Trophoblast cell (in vitro differentiated cells and primary cell): ENCODE measurements at places on chromosomes 5 and 9.

DNA sequence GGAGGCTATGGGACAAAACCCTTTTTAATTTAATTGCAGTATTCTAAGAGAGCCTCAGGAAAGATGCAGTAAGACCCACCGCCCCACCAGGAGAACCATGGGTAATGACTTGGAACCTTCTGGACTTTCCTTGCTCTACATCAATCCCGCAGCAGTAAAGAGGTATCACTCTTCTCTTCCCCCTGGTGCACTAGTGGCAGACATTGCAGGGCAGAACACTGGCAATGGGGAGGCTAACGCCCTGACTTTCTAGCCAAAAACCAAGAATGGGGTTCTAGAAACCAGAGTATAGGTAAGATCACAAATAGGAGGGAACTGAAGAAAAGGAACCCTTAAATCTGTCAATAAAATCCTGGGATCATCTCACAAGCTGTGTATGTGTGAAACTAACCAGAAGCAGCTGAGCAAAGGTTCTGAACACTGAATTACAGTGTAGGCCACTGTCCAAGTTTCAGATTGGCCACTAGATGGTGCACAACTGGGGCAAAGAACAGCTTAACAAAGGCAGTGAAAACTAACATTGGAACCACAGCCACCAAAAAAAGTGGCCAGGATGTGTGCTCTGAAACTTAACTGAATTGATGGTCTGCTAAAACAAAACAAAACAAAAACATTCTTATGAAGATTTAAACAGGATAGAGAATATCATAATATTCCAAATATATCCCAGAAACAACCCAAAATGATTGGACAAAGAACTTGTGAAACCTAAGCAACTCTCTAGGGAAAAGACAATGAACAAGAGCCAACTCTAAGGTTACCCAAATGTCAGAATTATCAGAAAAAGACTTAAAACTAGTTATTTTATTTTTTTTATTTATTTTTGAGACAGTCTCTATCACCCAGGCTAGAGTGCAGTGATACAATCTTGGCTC is 6.6 kb upstream of the FAM151B start:
- no peaks in the 10 kb centered on the region for H3K27me3 ChIP-seq
- H3K36me3 ChIP-seq = peaks cover 2% of the 10 kb centered on the region
- DNase-seq = peak; percentile 30
- H3K4me1 ChIP-seq = no peaks in the 10 kb centered on the region

GRCh38 chr9:113535756-113536155 is 72.2 kb downstream of the RGS3 start:
- H3K4me1 ChIP-seq = peaks cover 20% of the 10 kb centered on the region
- H3K27me3 ChIP-seq = no peaks in the 10 kb centered on the region
- H3K4me3 ChIP-seq = no peak overlapping the region
- H3K27ac ChIP-seq = peak overlapping the region; percentile 2
- no peaks in the 10 kb centered on the region for H3K36me3 ChIP-seq

DNA sequence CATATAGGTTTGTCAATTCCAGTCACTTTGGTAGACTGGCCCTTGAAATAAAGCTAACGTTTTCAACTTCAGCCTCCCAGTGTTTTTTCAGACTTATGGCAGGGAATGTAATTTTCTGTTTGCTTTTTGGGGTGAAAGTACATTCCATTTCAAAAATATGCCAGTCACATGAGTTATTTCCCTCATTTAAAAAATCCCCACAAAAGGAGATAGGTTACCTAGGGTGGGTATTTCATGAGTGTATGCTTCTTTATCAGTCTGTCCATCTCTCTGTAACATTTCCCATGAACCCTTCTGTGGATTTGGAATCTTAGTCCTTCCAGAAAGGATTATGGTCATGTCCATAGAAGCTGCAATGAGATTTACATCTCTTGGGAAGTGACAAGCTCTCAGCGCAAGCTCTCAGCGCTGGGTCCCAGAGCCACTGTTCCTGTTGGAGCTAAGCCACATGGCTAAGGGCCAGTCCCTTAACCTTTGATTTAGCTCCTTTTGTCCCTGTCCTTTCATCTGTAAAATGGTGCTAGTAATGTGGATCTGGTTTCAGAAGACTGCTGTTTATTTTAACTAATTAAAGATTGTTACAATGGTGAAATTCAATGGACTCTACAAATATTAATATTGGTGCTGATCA is 294.9 kb downstream of the NR3C1 start:
- H3K27me3 ChIP-seq = no peaks in the 10 kb centered on the region
- H3K27ac ChIP-seq = no peak overlapping the region
- H3K4me3 ChIP-seq = no peak overlapping the region
- H3K4me1 ChIP-seq = no peaks in the 10 kb centered on the region
- no peak for DNase-seq
- H3K36me3 ChIP-seq = no peaks in the 10 kb centered on the region

GRCh38 chr5:79529110-79529509 is 15.2 kb upstream of the HOMER1 start:
- DNase-seq = no peak
- H3K36me3 ChIP-seq = no peaks in the 10 kb centered on the region
- no peaks in the 10 kb centered on the region for H3K4me1 ChIP-seq
- no peak overlapping the region for H3K27ac ChIP-seq
- H3K27me3 ChIP-seq = no peaks in the 10 kb centered on the region

DNA sequence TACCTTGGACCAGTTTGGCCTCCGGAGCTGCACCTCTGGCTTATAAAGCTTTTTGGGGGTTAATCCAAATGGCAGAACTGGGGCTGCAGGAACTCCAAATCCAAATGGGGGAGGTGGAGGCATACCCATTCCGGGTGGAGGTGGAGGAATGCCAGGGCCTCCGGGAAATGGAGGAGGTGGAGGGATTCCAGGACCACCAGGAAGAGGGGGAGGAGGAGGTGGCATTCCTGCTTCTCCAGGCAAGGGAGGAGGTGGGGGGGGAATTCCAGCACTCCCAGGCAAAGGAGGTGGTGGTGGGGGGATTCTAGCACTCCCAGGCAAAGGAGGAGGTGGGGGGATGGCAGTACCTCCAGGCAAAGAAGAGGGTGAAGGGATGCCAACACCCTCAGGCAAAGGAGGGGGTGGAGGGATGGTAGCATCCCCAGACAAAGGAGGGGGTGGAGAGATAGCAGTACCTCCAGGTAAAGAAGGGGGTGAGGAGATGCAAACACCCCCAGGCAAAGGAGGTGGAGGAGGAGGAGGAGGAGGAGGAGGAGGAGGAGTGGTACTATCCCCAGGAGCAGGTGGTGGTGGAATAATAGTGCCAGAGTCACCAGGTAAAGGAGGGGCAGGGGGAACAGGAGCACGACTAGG is 45.2 kb downstream of the DIAPH1 start:
- no peak overlapping the region for H3K4me3 ChIP-seq
- no peak overlapping the region for H3K27ac ChIP-seq
- no peaks in the 10 kb centered on the region for H3K27me3 ChIP-seq
- H3K36me3 ChIP-seq = peaks cover 46% of the 10 kb centered on the region

DNA sequence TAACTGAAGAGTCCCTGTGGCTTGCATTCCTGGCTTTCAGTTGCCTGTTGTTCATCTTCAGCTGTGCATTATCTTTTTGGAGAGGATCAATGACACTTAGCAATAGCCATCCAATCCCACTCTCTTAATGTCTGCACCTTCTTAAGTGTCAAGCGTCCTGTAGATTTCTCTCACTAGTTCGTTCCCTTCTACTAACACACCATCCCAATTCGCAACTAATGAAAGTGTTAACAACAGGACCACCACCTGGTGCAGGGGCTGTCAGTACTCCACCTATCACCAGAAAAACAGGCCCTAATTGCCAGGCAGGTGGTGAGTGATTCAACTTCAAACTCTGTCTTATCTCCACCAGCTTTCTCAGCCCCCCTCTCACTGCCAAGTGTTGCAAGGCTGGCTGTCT is 169.4 kb upstream of the EFNA5 start:
- no peak for DNase-seq
- no peak overlapping the region for H3K4me3 ChIP-seq
- H3K4me1 ChIP-seq = no peaks in the 10 kb centered on the region
- H3K27me3 ChIP-seq = no peaks in the 10 kb centered on the region
- H3K27ac ChIP-seq = no peak overlapping the region
